ENCODE measurements at places on chromosomes 2 and 18.
A peak's percentile ranks its signal among the peaks of the same experiment; 100 is the strongest.

GRCh38 chr2:26671691-26672090 is 20.8 kb upstream of the KCNK3 start:
- no peak for DNase-seq

DNA sequence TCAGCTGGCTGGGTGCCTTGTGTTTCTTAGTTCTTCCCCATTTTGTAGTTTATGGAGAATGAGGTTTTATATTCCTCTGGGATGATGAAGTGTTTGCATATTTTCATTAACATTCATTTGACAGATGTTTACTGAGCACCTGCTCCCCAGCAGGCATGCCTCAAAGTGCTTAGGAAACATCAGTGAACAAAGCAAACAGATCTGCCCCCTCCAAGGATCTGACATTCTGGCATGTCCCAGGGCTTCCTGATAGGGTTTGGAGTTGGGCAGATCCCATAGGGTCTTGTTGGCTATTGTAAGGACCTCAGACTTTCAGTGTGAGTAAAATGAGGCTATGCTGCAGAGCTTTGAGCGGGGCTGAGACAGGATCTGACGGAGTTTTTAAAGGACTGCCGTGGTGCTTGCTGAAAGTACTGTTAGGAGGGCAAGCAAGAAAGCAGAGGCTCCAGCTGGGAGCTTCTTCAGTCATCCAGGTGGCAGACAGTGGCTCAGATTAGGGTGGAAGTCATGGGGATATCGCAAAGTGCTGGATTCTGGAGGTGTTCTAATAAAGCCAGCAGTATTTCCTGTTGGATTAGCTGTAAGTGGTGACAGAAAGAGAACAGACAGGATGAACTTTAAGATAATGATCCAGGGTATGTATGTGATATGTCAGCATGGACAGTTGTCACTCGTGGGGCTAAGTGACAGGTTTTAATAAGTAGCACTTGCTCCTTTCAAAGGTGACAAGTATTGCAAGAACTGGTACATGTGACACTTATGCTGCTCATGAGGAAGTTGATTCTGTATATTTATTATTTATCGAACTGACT is 11.3 kb upstream of the IAH1 start:
- no peak for DNase-seq

GRCh38 chr18:27707201-27707600 is 469.7 kb downstream of the CDH2 start:
- DNase-seq = no peak

DNA sequence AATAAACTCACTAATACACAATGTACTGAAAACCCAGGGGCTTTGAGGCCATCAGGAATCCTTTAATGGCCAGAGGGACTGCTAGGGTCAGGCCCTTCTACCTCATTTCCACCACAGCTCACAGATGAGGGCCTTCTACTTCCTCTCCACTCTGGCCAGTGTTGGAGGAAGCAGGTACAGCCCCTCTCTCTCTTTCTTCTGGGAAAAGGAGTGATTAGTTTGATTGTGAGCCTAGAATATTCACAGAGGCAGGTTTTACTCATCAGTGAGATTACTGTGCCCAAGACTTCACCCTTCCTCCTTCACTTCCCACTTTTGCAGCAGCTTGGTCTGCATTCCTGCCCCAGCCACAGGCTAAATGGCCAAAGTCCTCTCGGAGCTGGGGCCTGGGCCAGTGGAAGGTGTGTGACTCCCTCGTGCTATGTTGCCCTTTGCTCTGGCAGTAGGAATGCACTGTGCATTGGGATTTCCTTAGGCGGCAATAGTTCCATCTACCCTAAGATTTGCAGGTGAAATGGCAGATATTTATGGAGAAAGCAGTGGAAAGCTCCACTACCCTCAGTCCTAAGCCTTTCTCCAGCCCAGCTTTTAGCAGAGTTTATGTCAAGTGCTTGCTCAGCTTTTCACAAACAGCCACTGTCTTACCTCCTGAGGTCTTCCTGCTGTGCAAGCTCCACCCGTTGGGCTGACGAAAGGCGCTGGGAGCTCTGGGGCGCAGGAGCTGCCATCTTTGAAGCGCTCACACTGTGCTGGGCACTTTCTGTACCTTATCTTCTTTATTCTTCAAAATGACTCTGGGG is 36.2 kb upstream of the YES1 start:
- no peak for DNase-seq

DNA sequence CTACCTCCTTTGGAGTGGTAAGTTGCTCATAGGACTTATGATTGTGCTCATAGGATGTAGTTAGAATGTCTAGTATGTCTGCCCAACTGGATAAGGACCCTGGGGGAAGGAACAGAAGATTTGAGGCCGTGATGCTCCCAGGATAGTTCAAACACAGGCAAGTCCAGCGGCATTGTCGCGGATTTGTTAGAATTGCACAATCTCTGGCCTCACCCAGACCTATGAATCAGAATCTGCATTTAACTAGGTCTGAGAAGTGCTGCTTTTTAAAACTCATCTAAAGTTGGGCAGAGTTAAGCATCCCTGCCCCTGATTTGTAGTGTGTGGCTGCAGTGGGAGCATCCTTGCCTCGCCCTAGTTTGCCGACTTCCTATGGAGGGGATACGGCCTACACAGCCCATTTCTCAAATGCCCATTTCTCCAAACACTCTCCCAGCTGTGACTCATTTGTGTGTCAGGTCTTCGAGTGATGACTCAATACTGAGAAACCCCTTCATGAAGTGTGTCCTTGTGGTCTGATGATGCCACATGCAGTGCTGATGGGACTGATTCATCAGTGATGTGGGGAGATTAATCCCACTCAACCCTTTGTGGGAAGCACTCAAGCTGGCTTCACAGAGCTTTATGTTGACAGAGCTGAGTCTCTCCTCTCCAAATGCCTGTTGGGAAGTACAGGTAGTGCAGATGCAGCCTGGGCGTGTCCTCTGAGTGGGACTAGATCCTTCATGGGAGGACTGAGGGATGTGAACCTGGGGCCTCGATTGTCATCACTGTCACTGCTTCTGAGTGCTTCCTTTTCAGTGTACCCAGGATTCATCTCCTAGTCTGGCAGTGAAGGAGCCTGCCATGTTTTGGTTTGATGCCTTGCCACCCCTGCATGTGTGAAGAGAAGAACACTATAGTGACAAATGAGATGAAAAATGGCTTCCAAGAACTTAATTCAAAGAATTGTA is 18.7 kb downstream of the SMIM21 start:
- peak; percentile 28 for DNase-seq

- no peak for DNase-seq
These were observed 417.4 kb downstream of the KCNJ3 start for GRCh38 chr2:155115846-155116245.

GRCh38 chr2:233081232-233081730 is 21.1 kb downstream of the INPP5D start:
- DNase-seq = peak; percentile 63

- DNase-seq = no peak
These were observed 68.5 kb downstream of the TMEM237 start for GRCh38 chr2:201574766-201575165.

- no peak for DNase-seq
These were observed 493.8 kb upstream of the NRP2 start for GRCh38 chr2:205188239-205189138.

DNA sequence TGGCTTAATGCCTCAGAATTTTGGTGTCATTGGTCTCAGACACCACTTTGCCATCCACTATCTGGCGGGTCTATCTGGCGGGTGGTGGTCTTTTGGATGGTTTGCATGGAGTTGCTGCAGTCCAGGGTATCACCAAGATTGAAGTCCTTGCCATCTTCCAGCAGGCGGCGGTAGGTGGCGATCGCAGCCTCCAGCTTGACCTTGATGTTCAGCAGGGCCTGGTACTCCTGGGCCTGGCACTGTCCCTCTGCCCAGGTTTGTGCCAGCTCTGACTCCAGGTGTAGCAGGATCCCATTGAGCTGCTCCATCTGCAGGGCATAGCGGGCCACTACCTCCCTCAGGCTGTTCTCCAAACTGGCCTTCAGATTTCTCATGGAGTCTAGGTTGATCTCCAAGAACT is 188.2 kb downstream of the MEMO1 start:
- no peak for DNase-seq

DNA sequence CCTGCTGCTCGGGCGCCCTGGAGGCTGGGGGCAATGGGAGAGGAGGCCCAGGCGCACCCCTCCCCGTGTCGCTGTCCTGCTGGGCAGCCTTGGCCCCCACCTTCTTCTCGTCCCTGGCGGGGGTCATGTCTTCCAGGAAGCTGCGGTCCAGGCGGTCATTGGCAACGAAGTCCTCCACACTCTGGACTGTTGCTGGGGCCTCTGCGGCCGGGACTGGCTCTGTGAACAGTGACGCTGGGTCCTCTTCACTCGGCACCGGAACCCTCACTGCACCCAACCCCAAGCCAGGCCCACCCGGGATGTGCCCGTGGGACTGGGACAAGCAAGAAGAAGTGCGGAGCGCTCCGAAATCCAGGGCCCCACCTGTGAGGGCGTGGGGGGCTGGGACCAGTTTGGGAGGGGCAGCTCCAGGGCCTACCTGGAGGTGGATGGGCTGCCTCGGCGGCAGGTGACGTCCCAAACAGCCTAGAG is 308.0 kb downstream of the CCDC74A start:
- DNase-seq = no peak

DNA sequence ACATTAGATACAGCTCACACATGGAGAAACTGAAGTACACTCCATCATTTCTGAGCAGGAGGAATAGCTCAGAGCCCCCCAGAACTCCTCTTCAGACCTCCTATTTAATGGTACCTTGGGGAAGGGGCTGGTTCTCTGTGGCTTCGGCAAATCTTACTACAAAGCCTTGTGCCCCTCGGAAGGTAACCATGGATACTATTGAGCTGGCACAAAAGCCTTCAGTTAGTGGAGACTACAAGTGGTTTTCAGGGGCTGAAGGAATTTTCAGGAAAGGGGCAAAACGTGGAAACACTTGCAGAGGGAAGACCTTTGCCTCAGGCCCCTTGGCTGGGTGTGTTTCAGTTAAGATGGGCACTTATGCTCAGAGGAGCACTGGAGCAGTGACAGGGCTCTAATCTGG is 1.1 kb upstream of the FAM237A start:
- no peak for DNase-seq

DNA sequence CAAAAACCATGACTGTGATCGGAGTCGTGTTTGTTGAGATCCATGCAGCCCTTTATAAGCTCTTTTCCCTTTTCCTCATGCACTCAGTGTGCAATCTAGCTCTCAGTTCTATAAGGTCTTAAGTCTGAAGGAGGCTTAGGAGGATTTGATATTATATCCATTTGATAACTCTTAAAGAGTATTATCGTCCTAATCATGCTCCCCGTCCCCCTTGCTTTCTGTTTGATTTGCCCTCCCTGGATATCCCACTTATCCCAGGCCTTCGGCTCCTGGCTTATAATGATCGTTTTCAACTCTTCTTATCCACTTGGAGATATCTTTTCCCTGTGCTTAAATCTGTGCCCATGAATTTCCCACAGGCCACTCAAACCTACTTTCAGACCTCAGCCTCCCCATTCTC is 1917.7 kb upstream of the PIK3C3 start:
- no peak for DNase-seq

GRCh38 chr18:62522178-62522503 is 684 bp upstream of the ZCCHC2 start:
- DNase-seq = no peak

- no peak for DNase-seq
These were observed 61.7 kb upstream of the EPC2 start for GRCh38 chr2:148582679-148583511.

DNA sequence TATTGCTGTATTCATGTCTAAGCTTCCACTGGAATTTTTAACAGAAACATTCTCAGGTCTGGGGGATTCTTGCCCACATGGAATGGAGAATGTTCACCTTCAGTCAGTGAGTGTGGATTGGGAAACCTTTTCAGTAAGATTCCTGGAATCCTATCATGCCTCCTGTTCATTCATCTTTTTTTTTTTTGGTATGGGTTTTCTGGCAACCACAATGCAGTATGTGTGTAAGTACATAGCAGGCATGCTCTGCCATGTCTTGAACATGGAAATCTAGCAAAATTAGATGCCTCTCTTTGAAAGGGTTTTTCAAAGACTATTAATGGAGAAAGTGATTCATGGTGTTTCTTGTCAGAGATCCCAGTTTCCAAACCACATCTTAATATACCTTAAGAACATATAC is 176.5 kb downstream of the LTBP1 start:
- DNase-seq = no peak

- no peak for DNase-seq
These were observed 274.3 kb downstream of the PRKCE start for GRCh38 chr2:45925636-45926366.

GRCh38 chr2:194549387-194549786 is 1107.6 kb upstream of the SLC39A10 start:
- no peak for DNase-seq

- peak; percentile 76 for DNase-seq
These were observed at the start of gene SEPTIN2 for GRCh38 chr2:241315879-241316631. Gene SEPTIN2 (plus strand): TSS chr2:241315925. CDS start chr2:241324233, 8,308 bp downstream.

- DNase-seq = no peak
These were observed 119.5 kb upstream of the TLK1 start for GRCh38 chr2:171279983-171280790.

DNA sequence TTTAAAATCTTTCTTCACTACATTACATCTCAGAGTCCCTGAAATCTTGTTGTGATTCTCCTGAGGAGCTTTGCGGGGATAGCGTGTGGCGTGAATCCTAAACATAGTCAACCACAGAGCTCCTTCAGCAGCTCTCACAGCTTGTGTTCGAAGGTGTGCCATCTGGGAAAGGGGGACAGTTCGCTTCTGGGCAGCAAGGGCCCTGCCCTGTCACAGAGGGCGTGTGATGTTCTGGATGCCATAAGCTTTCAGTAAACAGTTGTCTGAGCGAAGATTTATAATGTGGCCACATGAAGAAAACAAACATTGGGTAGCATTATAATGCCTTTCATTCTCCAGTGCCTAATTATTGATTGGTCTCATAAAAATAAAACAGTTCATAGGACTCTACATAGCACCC is 172.5 kb downstream of the MYO1B start:
- no peak for DNase-seq

- DNase-seq = no peak
These were observed 220.2 kb downstream of the BCL11A start for GRCh38 chr2:60333264-60333663.

- DNase-seq = no peak
These were observed 54.3 kb downstream of the RAB10 start for GRCh38 chr2:26088038-26088643.

- no peak for DNase-seq
These were observed 351.9 kb downstream of the CDH2 start for GRCh38 chr18:27824841-27825681.

- no peak for DNase-seq
These were observed 165.3 kb upstream of the SMAD2 start for GRCh38 chr18:48095726-48096125.

DNA sequence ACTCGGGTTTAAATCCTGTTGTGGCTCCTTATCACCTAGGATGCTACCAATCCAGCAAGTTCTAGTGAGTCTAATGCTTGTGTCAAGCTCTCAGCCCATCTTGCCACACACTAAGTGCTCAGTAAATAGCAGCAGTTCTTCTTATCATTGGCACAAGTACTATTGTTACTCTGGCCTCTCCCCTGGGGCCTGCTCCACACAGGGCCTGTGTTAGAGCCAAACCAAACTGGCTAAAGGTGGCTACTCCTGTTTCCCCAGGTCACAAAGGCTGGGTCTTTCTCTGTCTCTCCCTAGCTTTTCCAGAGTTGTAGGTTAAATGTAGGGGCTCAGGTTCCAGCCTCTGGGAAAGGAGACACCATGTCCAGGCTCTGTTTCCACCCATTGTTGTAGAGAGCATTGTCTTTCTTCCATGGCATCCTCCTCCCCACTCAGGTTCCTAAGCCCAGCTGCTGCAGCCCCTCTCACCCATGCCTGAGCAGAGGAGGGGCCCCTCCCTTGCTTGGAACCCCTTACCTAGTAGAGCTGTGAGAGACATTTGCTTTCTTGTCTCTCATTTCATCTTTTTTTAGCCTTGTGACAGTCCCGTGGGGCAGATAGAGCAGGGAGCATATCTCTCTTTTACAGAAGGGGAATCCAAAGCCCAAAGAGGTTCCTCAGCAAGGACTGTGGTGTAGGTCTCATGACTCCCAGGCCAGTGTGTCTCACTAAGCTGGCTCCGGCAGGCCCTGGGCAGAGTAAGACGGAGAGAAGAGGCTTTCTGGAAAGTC is 56.4 kb upstream of the OTOF start:
- DNase-seq = no peak

Data from activated naive CD4-positive, alpha-beta T cell treated with anti-CD3 and anti-CD28 coated beads, Interleukin-2, amount 50 U/mL, for 72 hours (primary cell).